Activated CD8-positive, alpha-beta T cell treated with anti-CD3 and anti-CD28 coated beads, Interleukin-2, amount 10 ng/mL, durations not matched to agents 7 days and 5 days (primary cell): ENCODE measurements at places on chromosomes 5 and 9. TPM values are rescaled to one million over a fixed set of nuclear protein-coding genes. Genes with fewer than 3 reads are reported as not detected.

HK3 gene
- not detected for total RNA-seq

C7 gene
- total RNA-seq = not detected

GM2A gene
- 19.6 TPM for total RNA-seq

ZNF618 gene
- total RNA-seq = 0.34 TPM

TTC23L gene
- not detected for total RNA-seq

PCDHA7 gene
- total RNA-seq = not detected

GABRA1 gene
- total RNA-seq = not detected

PCDHB10 gene
- not detected for total RNA-seq

AK8 gene
- not detected for total RNA-seq

PHF19 gene
- total RNA-seq = 273 TPM

CARTPT gene
- total RNA-seq = not detected

FOXD4L6 gene
- total RNA-seq = not detected

DNA sequence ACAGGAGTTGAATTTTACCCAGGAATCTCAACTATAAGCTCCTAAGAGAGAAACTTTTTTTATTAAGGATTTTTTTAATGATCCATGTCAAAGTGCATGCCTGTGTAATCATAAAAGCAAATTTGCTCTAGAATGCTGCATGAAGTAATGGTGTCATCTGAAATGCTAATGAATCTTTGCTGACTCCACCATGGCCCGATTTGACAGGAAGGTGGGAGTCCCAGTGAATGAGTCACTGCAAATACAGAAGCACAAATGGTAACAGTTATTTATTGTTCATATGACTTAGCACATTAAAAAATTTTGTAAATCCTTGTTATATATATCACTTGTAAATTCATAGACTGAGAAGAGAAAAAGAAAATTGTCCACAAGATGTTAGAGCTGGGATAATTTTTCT lies 341.3 kb downstream of the RASEF start:
- no peak for DNase-seq

DNA sequence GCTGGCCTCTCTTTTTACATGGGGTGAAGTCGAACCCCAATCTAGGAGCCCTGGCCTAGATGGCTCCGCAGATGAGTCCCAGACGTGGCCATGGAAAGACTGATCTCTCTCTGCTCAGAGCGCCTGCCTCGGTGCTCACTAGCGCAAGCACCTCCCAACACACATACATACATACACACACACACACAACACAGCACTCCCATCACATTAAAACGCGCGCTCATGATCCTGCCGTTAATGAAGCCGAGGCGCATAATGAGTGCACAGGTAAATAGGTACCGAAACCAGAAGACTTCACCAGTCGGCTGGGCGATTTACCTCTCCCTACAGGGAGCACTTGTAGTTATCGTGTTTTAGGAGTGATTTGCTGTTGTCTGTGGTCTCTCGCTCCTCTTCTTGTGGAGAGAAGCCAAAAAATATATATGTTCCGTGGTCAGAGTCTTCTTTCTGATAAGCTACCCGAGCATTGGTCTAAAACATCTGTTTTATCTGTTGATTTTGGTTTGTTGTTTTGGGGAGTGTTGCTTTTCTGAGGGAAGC lies 207.7 kb downstream of the MEF2C start:
- DNase-seq = no peak

DNA sequence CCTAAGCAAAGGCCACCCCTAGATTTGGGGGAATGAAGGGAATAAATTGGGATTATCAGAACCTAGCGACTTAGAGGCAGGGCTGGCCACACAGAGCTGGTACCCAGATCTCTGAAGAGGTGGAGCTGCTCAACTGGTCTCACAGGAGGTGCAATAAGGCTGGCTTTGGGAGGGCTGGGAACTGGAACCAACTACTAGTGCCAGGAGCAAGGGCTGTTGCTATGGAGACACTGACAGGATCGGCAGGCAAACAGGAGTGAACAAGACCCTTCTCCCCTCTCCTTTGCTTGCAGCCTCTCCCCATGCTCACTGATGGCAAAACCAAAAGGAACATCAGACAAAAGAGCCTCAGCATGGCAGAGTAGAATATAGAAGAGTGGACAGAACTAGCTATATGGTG lies 17.0 kb upstream of the WHRN start:
- no peak for DNase-seq

DNA sequence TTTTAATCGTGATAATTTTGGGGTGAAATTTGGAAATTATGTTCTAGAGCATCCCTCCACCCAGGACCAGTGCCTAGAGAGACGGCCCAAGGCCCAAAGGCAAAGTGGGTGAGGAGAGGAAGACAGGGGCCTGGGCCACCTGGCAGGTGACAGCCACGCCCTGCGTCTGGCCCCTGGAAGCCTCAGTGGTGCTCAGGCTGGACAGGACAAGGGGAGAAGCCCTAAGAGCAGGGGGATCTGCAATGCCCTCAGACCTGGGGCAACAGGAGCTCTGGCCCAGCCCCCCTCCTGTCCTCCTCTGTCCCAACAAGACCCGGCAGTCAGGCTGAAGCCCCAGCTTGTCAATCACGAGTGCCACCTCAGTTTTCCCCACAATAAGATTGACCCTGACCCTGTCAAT lies 134.8 kb downstream of the ADAMTS2 start:
- DNase-seq = no peak

DNA sequence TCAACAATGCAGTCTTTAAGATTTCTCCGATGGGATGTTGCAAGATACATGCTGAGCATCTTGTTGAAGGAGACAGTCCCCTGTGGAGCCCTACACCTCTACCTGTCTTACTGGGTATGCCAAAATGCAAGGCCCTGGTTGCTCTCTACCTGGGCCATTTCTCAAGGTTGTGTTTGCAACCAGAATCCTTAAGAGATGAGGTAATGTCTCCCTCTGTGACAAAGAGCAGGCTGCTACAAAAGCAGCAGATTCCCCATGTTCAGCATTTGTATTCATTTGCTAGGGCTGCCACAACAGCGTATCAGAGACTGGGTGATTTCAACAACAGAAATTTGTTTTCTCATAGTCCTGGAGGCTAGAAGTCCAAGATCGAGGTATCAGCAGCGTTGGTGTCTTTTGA lies 138.4 kb upstream of the RPS23 start:
- no peak for DNase-seq

GRCh38 chr5:149282027-149282965 lies 10.6 kb downstream of the AFAP1L1 start:
- no peak for DNase-seq

DNA sequence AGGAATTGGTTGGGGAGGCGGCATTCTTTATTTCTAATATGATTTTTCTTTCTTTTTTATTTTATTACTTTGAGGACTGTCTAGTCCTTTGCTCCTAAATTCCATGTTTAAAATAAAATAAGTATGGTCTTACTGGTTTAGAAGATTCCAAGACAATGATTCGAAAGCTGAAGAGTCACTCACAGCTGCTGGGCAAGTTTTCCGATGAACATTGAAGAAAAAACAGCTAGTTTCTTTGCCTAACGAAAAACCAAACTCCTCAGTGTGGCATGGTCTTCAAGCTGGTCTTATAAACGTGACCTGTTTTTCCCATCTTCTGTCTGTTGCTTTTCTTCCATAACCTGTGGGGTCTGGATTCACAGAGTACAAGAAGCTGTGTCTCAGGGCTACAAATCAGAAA lies 25.1 kb downstream of the ZNF474 start:
- no peak for DNase-seq

GRCh38 chr9:70506159-70506558 lies 91.7 kb upstream of the KLF9 start:
- no peak for DNase-seq

- DNase-seq = peak; percentile 33
Measured at GRCh38 chr9:80175286-80176150, 603.8 kb downstream of the TLE4 start.

GRCh38 chr9:33104401-33104800 lies 27.9 kb upstream of the SMU1 start:
- no peak for DNase-seq

GRCh38 chr5:122967085-122967484 lies 69.4 kb downstream of the PPIC start:
- no peak for DNase-seq

DNA sequence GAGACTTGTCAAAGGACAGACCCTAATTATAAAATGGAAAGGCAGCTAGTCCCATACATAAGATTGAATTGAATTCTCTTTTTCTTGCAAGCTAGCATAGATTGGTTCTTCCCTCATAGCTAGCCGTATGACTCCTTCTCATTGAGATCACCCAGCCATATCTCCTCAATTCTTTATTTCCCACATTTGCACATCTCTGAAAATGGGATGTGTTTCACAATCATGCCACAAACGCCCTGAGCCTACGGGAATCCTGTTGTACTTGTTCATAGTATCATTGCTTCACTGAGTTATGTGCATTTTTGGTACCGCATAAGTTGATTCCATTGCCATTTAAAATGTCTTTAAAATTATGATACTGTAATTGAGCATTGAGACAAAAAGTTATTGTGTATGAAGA lies 90.5 kb downstream of the PCSK1 start:
- DNase-seq = no peak

DNA sequence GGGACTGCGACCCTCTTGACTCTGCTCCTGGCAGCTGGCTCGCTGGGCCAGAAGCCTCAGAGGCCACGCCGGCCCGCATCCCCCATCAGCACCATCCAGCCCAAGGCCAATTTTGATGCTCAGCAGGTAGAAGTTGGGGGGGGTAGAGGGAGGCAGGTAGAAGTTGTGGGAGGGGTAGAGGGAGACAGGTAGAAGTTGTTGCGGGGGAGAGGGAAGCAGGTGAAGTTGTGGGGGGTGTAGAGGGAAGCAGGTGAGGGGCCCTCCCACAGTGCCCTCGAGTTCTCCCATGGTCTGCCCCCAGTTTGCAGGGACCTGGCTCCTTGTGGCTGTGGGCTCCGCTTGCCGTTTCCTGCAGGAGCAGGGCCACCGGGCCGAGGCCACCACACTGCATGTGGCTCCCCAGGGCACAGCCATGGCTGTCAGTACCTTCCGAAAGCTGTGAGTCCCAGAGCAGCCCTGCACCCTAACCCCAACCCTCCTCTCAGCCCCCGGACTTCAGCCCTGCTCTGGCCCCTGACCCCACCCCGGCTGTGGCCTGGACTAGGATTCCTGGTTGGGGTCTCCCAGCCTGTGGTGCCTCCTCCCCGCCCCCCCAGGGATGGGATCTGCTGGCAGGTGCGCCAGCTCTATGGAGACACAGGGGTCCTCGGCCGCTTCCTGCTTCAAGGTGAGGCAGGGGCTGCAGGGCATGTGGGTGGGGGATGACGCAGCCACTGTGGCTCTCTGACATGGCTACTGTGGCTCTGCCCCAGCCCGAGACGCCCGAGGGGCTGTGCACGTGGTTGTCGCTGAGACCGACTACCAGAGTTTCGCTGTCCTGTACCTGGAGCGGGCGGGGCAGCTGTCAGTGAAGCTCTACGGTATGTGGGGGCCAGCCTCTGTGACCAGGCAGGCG lies 537 bp downstream of the C8G start:
- no peak for DNase-seq

- no peak for DNase-seq
Measured at GRCh38 chr5:164224236-164224635, 718.8 kb downstream of the MAT2B start.

- DNase-seq = no peak
Measured at GRCh38 chr5:87361031-87361445, 51.7 kb downstream of the CCNH start.

GRCh38 chr5:60703944-60704343 lies 4.0 kb upstream of the DEPDC1B start:
- DNase-seq = no peak

GRCh38 chr5:180557217-180557809 lies 34.0 kb downstream of the SCGB3A1 start:
- no peak for DNase-seq

DNA sequence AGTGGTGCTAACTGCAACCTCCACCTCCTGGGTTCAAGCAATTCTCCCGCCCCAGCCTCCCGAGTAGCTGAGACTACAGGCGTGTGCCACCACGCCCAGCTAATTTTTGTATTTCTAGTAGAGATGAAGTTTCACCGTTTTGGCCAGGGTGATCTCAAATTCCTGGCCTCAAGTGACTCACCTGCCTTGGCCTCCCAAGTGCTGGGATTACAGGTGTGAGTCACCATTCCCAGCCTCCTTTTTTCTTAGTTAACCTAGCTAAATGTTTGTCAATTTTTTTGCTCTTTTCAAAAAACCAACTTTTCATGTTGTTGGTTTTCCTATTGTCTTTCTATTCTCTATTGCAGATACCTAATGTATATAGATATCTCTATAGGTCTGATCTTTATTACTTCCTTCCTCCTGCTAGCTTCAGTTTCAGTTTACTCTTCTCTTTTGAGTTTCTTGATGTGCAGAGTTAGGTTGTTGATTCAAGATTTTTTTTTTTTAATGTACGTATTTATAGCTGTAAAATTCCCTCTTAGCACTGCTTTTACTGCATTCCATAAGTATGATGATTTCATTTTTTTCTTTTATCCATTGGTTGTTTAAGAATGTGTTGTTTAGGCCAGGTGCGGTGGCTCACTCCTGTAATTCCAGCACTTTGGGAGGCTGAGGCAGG lies 32.9 kb downstream of the FGD3 start:
- no peak for DNase-seq

GRCh38 chr5:147170603-147171002 lies 64.2 kb upstream of the STK32A start:
- no peak for DNase-seq

DNA sequence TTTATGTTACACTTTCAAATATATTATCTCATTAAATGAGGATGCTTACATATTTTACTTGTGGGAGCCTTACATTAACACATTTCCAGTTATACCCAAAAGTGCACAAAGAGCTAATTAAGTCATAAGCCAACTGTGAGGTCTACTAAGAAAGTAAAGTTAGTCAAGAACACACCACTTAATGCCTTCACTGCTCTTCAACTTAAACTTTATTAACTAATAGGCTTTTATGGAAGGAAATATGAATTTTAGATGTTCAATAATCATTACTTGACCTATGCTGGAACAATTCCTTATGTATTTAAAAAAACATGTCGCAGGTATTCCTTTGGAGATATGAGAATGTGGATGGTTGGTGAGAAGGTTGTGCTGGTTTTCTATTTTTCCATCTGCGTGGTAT lies 3.4 kb downstream of the ST8SIA4 start:
- no peak for DNase-seq

GRCh38 chr5:144002876-144003275 lies 167.6 kb downstream of the YIPF5 start:
- DNase-seq = no peak

GRCh38 chr5:39333104-39333503 lies 31.2 kb downstream of the C9 start:
- DNase-seq = no peak

GRCh38 chr9:28155067-28155466 lies 581.8 kb upstream of the C9orf72 start:
- no peak for DNase-seq

GRCh38 chr5:149798466-149798865 lies 68.4 kb downstream of the PPARGC1B start:
- no peak for DNase-seq

- DNase-seq = no peak
Measured at GRCh38 chr5:35990941-35991611, at the start of gene UGT3A1. UGT3A1 (minus strand) TSS chr5:35991390; CDS start chr5:35991240, 150 bp downstream.

- no peak for DNase-seq
Measured at GRCh38 chr9:105241356-105242043, 3.0 kb upstream of the SLC44A1 start.
